Naive thymus-derived CD8-positive, alpha-beta T cell (primary cell): ENCODE measurements at places on chromosomes 5 and 9. TPM values are rescaled to one million over a fixed set of nuclear protein-coding genes. Genes with fewer than 3 reads are reported as not detected.

DNA sequence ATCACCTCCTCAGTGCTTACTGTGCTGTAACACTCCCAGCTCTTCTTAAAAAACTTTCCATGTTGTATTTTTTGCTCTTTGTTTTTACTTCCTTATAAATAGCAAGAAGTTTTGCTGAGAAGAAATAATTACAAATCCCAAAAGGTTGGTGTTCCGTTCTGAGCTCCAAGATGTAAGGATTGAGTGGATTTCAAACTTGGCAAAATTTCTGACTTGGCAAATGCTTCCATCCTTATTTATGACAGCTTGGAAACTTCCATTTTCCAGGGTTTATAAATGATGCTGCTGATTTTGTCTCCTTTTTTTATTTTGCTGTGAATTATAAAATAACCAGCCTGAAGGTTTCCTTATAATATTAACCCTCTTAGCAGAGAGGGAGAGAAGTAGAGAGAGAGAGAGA lies 151.9 kb downstream of the NTRK2 start:
- DNase-seq: no peak

DNA sequence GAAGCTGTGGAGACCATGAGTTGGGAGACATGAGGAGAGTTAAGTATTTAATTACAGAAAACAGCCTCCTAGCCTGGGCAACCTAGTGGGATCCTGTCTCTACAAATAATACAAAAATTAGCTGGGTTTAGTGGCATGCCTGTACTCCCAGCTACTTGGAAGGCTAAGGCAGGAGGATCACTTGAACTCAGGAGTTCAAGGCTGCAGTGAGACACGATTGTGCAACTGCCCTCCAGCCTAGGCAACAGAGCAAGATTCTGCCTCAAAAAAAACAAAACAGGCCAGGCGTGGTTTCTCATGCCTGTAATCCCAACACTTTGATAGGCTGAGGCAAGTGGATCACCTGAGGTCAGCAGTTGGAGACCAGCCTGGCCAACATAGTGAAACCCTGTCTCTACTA lies 52.6 kb downstream of the AQP7 start:
- DNase-seq: no peak

GRCh38 chr5:32278406-32278805 lies 34.3 kb downstream of the MTMR12 start:
- DNase-seq: no peak

CD274 gene
- 4.7 TPM for total RNA-seq

TMEM174 gene
- not detected for total RNA-seq

GMCL2 gene
- not detected for total RNA-seq

ATP10B gene
- total RNA-seq: not detected
